ENCODE measurements at places on chromosomes 4 and X.

DNA sequence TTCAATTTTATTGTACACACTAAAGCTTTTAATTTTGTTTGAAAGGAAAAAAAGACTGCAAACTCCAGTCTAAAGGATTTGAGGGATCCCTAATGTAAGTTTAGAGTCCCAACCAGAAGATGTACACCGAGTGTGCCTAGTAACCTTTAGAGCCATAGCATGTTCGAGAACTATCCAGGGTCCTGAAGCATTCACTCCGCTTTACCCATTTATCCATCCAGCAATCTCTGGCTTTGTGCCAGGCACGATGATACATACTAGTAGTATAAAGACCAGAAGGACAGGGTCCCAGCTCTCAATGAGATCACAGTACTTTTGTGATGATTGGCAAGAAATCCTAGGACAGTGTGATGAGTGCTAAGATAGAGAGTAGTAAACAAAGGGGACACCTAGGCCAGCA is 168.7 kb downstream of the STK32B start:
- DNase-seq = no peak
- H3K4me1 ChIP-seq = no peaks in the 10 kb centered on the region
- no peak overlapping the region for H3K27ac ChIP-seq
- no peaks in the 10 kb centered on the region for H3K36me3 ChIP-seq

- H3K36me3 ChIP-seq = no peaks in the 10 kb centered on the region
- no peak overlapping the region for H3K4me3 ChIP-seq
- H3K27ac ChIP-seq = no peak overlapping the region
- no peak for DNase-seq
These were observed 210.8 kb downstream of the SPOCK3 start for GRCh38 chr4:167023364-167023925.

- H3K36me3 ChIP-seq = peaks cover 3% of the 10 kb centered on the region
- no peak for DNase-seq
- H3K27ac ChIP-seq = no peak overlapping the region
- no peaks in the 10 kb centered on the region for H3K4me1 ChIP-seq
These were observed 6.9 kb downstream of the DGKQ start for GRCh38 chr4:966266-967112.

DNA sequence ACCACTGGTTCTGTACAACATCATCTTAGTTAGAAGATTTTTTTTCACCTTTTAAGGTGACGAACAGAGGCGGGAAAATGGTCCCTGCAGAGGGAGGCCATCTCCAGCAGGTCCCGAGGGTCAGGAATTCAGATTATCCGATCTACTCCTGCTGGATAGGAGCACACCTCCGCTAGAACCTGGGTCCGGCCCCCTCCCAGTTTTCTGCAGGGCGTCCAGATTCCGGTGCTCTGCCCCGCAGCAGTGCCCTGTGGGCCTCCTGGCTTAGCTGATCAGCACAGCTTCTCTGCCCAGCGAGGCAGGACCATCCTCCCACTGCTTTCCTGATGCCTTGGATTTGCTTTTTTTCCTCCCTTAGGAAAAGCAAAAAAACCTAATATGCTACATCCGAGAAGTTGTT is 2.3 kb downstream of the TBL1X start:
- peaks cover 4% of the 10 kb centered on the region for H3K36me3 ChIP-seq
- no peak overlapping the region for H3K27ac ChIP-seq
- no peaks in the 10 kb centered on the region for H3K27me3 ChIP-seq
- H3K4me1 ChIP-seq = peaks cover 48% of the 10 kb centered on the region

- H3K27me3 ChIP-seq = no peaks in the 10 kb centered on the region
- H3K4me3 ChIP-seq = no peak overlapping the region
- DNase-seq = no peak
- H3K4me1 ChIP-seq = no peaks in the 10 kb centered on the region
- H3K27ac ChIP-seq = no peak overlapping the region
These were observed 1359.5 kb downstream of the TECRL start for GRCh38 chr4:63049726-63050125.

- H3K36me3 ChIP-seq = no peaks in the 10 kb centered on the region
- no peak overlapping the region for H3K4me3 ChIP-seq
- H3K27me3 ChIP-seq = no peaks in the 10 kb centered on the region
These were observed 82.6 kb upstream of the MAOA start for GRCh38 chrX:43573441-43574015.

DNA sequence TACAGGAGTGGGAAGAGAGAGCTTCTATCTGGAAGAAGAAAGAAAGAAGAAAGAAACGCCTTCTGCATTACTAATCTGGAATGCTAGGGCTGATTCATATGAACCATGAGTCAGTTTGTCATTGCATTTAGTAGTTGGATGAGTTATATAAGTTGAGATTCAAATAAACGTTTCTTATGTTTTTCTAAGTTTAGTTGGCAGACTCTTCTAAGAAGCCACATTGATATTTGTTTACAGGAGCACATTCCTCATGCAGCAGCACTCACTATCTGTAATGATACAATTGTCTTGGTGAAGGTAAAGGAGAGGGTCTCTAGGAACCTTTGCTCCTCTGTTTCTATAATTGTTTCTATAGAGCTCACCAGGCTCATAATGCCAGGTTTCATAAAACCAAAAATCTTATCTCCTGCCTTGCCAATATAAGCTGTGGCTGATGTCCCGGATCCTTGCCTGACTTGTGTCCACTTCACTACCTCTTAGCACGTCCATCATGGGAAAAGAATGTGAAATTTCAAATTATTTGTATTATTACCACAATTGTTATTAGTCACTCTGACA is 39.5 kb downstream of the HOPX start:
- peaks cover 23% of the 10 kb centered on the region for H3K4me1 ChIP-seq
- no peak overlapping the region for H3K4me3 ChIP-seq
- H3K27me3 ChIP-seq = no peaks in the 10 kb centered on the region
- H3K27ac ChIP-seq = peak overlapping the region; percentile 99
- no peaks in the 10 kb centered on the region for H3K36me3 ChIP-seq

DNA sequence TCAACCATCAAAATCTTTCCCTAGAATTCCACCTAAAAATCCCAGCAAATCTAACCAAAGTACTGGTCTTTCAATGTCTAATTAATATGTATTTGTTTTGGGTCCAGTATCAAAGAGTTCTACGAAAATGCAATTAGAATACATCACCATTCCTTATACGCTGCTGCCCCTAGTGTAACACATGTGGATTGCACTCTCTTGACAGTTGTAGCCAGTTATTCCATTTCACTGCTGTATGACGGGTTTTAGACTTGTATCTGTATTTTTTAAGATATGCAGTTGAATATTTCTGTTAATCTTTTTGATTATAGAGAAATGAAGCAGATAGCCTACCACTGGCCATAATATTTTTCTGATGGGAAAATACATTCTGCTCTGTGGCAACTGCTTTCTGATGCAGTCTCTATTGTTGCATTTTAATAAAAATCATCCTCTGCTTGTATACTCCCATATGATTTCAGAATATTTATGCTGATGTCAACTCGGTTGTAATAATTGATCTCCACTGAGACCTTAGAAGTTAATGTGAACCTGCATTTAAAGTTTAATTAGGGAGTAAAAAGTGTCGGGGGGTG is 17.1 kb upstream of the PAGE2B start:
- no peak overlapping the region for H3K27ac ChIP-seq
- no peaks in the 10 kb centered on the region for H3K4me1 ChIP-seq
- H3K27me3 ChIP-seq = no peaks in the 10 kb centered on the region
- H3K36me3 ChIP-seq = no peaks in the 10 kb centered on the region

DNA sequence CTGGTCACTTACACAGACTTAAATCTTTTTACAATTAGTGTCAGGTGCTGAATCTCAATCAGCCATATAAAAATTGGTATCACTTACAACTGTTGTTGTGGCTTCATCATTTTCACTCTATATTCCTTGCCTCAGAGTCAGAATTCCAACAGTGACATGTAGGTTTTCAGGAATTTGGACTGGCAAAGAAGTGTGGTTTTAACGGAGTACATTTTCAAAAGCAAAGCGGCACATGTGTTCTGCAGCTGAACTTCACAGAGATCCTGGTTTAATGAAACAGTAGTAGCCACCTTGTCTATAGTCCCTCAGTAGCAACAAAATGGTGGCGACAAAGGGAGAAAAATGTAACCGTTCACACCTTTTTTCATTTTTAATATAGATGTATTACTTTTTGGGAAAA is 486.6 kb downstream of the FAT4 start:
- H3K4me3 ChIP-seq = no peak overlapping the region
- H3K27me3 ChIP-seq = no peaks in the 10 kb centered on the region
- no peaks in the 10 kb centered on the region for H3K36me3 ChIP-seq
- DNase-seq = no peak

DNA sequence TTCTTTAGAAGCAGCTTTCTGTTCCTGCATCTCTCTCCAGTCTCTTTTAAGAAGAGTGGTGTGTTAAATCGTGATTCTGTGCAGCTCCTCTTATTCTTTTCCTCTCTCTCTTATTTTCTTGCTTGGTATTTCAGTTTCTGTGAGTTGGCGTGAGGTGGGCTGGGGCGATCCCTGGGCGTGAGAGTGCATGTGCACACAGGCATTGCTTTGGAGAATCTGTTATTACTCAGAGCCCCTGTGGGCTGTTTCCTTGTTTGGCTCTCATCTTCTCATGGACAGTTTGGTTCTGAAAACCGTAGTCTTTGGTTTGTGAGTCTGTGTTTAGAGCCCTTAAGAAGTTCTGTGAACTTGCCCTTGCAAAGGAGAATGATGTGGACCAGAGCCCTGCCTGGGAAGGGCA is 97.2 kb upstream of the CLNK start:
- no peak overlapping the region for H3K27ac ChIP-seq
- DNase-seq = no peak
- H3K36me3 ChIP-seq = no peaks in the 10 kb centered on the region
- peaks cover 8% of the 10 kb centered on the region for H3K4me1 ChIP-seq
- H3K27me3 ChIP-seq = no peaks in the 10 kb centered on the region

GRCh38 chr4:108272046-108272445 is 103.3 kb upstream of the LEF1 start:
- peak overlapping the region; percentile 39 for H3K27ac ChIP-seq
- DNase-seq = no peak
- H3K27me3 ChIP-seq = no peaks in the 10 kb centered on the region
- no peaks in the 10 kb centered on the region for H3K36me3 ChIP-seq
- peaks cover 35% of the 10 kb centered on the region for H3K4me1 ChIP-seq

DNA sequence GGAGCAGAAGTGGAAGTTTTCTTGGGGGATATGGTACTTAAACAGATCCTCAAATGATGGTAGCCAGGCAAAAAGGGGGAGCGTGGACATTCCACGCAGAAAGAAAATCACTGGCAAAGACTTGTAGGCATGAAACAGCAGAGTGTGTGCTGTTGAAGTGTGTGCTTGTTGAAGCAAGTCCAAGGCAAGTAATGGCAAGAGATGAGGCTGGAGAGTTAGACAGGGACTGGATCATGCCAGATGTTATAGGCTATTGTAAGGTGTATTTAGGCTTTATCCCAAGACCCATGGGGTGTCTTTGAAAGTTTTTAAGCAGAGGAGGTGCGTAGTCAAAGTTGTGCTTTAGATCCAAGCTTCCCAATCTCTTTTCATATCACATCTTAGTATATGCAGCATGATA is 124.5 kb downstream of the MBNL3 start:
- no peak overlapping the region for H3K27ac ChIP-seq
- no peaks in the 10 kb centered on the region for H3K4me1 ChIP-seq
- H3K27me3 ChIP-seq = no peaks in the 10 kb centered on the region
- DNase-seq = no peak
- no peaks in the 10 kb centered on the region for H3K36me3 ChIP-seq

DNA sequence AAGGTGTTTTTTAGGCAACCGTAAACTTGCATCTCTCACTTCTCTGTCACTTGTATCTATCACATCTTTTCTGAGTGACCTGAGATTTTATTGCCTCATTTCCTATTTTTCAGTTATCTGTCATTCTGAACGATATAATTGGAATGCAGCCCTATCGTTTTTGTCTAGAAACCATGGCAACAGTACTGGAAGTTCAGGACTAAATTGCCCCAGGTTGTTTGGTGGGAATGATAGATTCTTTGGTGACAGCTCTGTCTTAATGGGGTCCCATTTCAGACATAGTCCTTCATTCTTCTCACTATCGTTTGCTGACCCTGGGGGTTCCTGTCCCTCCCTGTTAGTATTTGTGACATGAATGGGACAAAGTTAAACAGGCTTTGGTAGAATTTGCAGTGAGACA is 267.7 kb upstream of the GALNT7 start:
- H3K27me3 ChIP-seq = no peaks in the 10 kb centered on the region
- H3K4me3 ChIP-seq = no peak overlapping the region
- DNase-seq = no peak
- H3K4me1 ChIP-seq = no peaks in the 10 kb centered on the region
- no peaks in the 10 kb centered on the region for H3K36me3 ChIP-seq
- H3K27ac ChIP-seq = no peak overlapping the region

GRCh38 chrX:15750611-15751154 is 12.6 kb downstream of the CA5B start:
- peak overlapping the region; percentile 97 for H3K27ac ChIP-seq
- no peak for DNase-seq
- no peaks in the 10 kb centered on the region for H3K36me3 ChIP-seq
- no peaks in the 10 kb centered on the region for H3K27me3 ChIP-seq
- H3K4me3 ChIP-seq = 0 out of 2 replicates have a peak overlapping the region, but pooled peaks have one; percentile 7

GRCh38 chr4:153789741-153790499 is 1.0 kb upstream of the SFRP2 start:
- H3K4me1 ChIP-seq = no peaks in the 10 kb centered on the region
- H3K27me3 ChIP-seq = peaks cover 22% of the 10 kb centered on the region
- no peak overlapping the region for H3K27ac ChIP-seq

- H3K36me3 ChIP-seq = peaks cover 7% of the 10 kb centered on the region
- no peak overlapping the region for H3K27ac ChIP-seq
- no peak for DNase-seq
- H3K4me3 ChIP-seq = peak overlapping the region; percentile 67
- peaks cover 35% of the 10 kb centered on the region for H3K4me1 ChIP-seq
- no peaks in the 10 kb centered on the region for H3K27me3 ChIP-seq
These were observed 649.6 kb upstream of the DIPK2B start for GRCh38 chrX:45850197-45850774.

DNA sequence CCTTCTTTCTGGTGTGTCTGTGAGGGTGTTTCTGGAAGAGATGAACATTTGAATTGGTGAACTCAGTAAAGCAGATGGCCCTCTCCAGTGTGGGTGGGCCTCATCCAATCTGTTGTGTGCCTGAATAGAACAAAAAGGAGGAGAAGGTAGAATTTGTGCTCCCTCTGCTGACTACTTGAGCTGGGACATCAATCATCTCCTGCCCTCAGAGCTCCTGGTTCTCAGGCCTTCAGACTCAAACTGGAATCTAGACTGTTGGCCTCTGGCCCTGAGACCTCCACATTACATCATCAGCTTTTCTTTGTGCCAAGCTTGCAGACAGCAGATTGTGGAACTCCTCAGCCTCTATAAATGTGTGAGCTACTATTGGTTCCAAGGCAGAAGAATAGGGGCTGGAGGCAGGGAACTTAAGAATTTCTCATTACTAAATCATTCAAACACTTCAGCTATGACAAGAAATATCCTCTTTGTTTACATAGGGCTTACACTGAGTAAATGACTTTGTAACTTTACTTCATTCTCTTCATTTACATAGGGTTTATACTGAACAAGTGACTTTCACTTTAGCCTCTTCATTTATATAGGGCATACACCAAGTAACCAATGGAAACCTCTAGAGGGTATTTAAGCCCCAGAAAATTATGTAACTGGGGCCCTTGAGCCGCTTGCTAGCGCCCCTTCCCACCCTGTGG is 86.9 kb upstream of the NWD2 start:
- H3K36me3 ChIP-seq = no peaks in the 10 kb centered on the region
- no peak overlapping the region for H3K27ac ChIP-seq
- H3K4me1 ChIP-seq = no peaks in the 10 kb centered on the region

- no peaks in the 10 kb centered on the region for H3K27me3 ChIP-seq
These were observed 1.8 kb downstream of the ARHGAP4 start for GRCh38 chrX:153924149-153924861.

Data from SJSA1 (cell line).